Esophagus squamous epithelium (tissue), 5 donors: ENCODE measurements at places on chromosomes 5 and 9.

GRCh38 chr5:102529031-102529430, 30.2 kb upstream of the SLCO6A1 start:
- DNase-seq, result no peak

DNA sequence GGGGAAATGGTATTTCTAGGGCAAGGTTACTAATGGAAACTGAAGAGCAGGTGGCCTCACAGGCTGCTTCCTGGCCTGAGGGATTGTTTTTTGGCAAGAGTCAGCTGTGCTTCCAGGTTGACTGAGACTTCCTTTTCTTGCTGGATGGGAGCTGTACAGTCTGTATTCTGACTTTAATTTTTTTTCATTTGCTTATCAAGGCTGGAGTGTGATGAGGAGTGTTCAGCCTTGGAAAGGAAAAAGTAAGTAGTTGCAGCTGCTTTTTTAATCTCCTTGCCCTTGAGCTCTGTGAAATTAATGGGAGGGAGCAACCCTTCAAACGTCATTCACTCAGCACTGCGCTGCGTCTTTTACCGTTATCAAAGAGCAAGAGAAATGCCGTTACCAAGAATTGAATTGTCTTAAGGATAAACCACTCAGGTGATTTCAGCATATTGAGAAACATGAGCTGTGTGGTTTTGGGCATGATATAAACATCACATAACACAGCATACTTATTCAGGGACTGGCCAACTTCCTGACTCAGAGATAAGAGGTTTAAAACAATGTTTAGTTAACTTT, 47.6 kb downstream of the AQP7 start:
- DNase-seq, result no peak

DNA sequence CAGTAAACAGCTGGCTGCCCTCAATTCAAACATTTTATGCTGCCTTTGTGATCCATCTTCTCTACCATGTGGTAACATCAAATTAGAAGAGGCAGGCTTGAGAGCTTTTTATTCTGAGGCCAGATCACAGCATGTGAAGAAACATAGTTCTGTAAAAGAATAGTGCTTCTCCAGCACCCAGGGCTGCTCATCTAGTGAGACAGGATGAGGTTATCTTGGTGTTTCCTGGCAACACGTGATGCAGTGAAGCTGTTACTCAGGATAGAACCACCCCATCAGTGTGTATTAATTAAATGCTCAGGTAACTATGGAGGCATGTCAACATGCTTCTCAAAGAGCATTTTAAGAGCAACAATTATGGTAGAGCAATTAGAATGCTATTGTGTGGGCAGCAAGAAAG, 400.5 kb upstream of the ACO1 start:
- DNase-seq, result no peak

GRCh38 chr5:174459832-174460448, 264.4 kb upstream of the MSX2 start:
- no peak for DNase-seq

- peak; percentile 32 for DNase-seq
Observed at GRCh38 chr5:41193456-41194205, 19.7 kb downstream of the C6 start.

- no peak for DNase-seq
Observed at GRCh38 chr9:120655005-120655622, 59.2 kb downstream of the MEGF9 start.
